ENCODE measurements at places on chromosomes 13 and 19. TPM values are rescaled to one million over a fixed set of nuclear protein-coding genes. Genes with fewer than 3 reads are reported as not detected.

- no peak for DNase-seq
Measured at GRCh38 chr13:113901231-113901630, 37.4 kb upstream of the GAS6 start.

DNA sequence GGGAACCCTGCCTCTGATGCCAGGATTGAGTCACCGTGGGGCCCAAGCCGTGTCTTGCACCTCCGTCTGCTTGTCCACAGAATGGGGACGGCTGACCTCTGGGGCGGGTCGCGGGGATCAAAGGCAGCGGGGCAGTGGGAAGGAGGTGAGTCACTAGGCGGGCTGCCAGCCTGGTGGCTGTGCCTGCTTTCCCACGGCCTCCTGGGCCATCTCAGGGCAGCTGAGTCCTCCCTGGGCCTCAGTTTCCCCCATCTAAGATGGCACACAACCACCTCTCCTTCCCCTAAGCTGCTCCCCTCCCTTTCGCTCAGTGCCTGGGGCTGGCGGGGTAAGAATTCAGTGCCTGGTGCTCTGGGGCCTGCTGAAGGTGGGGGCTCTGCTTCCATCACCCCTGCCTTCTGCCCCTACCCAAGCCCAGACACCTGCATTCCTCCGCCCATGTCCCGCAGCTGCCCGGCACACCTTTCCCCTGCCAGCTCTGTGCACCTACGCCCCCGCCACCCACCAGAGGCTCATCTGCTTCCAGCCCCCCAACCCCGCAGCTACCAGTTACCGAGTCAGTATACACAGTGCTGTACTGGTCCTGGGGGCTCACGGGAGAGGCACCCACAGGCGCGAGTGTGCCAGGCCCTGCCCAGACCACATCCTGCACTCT is 3.5 kb downstream of the MKNK2 start:
- DNase-seq, result no peak

ETFB gene
- 50.4 TPM for polyA plus RNA-seq

DNA sequence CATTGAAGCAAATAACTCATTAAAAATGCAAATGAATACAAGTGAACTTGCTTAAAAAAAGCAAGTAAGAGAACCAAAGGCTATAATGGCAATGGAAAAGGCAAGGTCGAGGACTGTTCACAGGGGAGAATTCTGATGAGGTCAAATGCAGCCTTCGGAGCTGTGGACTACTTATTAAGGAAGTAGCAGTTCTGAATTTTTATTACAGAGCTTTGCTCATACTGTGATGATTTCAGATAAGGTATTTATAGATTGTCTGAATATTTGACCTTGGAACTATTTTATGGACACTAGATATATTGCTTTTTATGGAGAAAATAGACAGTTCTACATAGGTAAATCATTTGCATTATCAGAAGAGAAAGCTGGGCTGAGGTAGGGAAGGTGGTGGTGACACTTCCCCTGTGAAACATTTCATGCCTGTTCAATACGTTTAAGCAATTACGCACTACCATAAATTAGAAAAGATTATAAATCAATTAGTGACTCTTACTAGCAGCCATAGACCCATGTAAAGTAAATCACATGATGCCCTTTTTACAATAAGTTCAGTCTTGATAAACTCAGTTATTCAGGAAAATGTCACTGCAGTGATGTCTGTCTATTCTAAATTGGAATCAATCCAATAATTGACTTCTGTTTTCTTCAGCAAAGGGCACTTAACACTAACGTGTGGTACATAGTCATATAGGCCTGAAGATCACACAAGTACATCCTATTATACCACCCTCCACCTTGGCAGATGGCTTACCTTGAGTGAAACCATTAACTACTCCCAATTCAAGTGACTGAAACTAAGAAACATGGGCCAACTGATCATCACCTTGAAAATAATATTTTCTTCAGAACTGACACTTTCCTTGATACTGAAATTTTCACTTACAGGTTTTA is 260.0 kb downstream of the KLF12 start:
- DNase-seq, result no peak

DNA sequence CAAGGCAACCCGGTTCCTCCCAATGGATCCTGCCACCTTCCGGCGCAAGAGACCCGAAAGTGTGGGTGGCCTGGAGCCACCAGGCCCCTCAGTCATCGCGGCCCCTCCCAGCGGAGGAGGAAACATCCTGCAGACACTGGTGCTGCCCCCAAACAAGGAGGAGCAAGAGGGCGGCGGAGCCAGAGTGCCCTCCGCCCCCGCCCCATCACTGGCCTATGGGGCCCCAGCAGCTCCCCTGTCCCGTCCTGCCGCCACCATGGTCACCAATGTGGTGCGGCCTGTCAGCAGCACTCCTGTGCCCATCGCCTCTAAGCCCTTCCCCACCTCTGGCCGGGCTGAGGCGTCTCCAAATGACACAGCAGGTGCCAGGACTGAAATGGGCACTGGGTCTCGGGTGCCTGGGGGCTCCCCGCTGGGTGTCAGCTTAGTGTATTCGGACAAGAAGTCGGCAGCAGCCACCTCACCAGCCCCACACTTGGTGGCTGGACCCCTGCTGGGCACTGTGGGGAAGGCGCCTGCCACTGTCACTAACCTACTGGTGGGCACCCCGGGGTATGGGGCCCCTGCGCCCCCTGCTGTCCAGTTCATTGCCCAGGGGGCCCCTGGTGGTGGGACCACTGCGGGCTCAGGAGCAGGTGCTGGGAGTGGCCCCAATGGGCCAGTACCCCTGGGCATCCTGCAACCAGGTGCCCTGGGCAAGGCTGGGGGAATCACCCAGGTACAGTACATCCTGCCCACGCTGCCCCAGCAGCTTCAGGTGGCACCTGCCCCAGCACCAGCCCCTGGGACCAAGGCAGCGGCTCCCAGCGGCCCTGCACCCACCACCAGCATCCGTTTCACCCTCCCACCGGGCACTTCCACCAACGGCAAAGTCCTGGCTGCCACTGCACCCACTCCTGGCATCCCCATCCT is 11.2 kb upstream of the PRR19 start:
- DNase-seq, result no peak

KLK3 gene
- 9.4 TPM for polyA plus RNA-seq

DNA sequence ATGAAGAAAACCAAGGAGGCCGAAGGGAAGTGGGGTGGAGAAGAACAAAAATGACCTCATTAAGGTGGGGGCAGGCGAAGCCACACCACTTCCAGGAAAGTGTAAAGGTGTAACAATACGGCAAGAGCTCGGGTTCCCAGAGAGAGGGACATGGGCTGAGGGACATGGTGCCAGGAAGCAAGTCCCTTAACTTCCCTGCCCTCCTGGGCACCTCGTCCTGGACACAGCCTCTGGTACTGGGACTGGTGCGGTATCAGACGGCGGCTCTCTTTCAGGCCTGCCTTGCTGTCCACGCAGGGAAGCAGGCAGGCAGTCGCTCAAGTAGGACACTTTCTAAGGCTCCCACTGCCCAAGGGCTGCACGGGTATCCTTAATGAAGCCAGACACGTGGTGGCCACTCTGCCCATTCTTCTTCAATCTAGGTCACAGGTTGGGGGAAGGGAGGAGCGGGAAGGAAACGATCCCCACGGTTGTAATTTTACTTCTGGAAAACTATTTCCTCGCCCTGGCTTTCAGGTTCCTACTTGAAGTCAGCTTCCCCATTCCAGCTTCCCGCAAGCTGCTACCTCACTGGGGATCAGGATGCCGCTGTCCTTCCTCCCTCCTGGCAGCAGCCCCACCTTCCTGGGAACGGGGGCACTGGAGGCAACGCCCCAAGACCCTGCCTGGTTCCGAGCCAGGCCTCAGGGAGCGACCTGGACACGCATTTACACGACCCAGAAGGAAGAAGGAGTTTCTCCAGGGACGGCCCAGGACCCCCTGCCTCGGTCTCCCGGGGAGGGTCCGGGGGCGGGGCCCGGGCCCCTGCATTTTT is 1.2 kb downstream of the AP3D1 start:
- DNase-seq, result no peak

GRCh38 chr13:47277774-47278173 is 380.9 kb upstream of the HTR2A start:
- no peak for DNase-seq

DNA sequence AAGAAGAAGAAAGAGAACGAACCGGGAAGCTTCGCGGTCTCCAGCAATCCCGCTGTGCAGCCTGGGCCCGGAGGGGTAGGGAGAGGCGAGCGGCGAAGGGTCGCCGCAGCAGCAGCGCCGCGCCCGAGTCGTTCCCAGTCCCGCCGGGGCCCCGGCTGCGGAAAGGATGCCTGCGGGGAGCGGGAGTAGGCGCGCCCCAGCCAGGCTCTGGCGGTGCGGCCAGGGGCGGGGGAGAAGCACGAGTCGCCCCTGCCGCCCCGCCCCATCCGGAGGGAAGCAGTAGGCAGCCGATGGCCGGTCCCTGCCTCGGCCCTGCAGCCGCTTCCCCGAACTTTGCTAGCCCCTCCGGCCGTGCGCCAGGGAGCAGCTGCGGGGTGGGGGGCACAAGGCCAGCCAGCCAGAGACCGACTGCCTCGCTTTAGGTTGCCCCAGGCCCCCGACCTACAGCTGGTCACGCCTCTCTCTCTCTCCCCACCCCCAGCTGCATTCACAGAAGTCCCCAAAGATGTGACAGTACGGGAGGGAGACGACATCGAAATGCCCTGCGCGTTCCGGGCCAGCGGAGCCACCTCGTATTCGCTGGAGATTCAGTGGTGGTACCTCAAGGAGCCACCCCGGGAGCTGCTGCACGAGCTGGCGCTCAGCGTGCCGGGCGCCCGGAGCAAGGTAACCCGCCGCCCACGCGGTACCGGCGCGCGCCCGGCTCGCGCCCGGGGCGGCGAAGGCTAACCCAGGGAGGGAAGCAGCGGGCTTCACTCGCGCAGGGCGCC is 1.1 kb downstream of the VSTM2B start:
- no peak for DNase-seq

DNA sequence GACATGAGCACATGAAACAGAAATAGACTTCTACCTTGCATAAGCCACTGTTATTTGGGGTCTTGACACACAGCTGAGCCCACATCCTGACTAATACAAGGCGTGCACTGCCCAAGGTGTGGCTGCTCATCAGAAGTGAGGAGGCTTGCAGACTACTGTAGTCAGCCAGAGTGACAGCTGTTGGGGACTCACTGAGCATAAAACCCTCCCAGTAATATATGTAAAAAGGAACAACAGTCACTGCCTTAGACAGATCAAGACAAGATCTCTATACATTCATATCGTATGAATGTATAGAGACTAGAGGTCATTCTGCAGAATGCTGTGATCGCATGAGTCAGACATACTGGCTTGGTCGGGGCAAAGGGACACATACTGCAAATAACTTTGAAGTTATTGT is 4.1 kb upstream of the C1QTNF9B start:
- no peak for DNase-seq

GRCh38 chr13:38255600-38255999 is 94.1 kb upstream of the UFM1 start:
- no peak for DNase-seq

- DNase-seq, result no peak
Measured at GRCh38 chr13:26253262-26253786, 605 bp upstream of the CDK8 start.

IGFL2 gene
- polyA plus RNA-seq, result not detected

DNA sequence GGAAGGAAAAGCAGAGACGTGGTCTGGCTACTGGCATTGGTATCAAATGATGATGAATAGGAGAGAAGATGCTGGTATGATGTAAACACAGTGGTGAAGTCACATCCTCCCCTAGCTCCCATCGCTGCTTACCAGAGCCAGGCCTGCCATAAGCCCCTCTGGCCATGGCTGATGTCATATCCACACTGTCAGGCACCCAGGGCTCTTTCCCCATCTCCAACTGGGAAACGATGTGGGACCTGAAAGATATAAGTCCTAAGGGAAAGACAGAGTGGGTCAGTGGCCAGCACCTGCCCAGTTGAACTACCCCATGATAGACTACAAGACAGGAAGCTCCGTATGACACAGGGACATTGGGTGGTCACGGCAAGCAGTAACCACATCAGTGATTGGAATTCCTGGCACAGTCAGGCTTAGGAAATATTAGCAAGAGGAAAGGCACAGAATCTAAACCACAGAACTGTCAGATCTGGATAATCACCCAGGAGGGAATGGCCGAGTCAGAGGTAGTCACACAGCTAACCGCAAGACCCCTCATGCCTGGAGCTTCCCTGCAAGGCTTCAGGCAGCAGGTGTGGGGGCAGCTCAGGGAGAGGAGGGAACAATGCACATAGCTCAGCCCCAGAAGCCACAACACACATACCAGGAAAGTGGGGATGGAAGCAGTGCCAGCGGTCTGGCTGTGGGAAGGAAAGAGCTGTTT is 3.8 kb downstream of the ZNF792 start:
- no peak for DNase-seq

- peak; percentile 69 for DNase-seq
Measured at GRCh38 chr19:58279042-58279924, 528 bp downstream of the ZNF8 start.

GRCh38 chr13:101140936-101141335 is 275.4 kb downstream of the NALCN start:
- DNase-seq, result no peak

MYPOP gene
- polyA plus RNA-seq, result 4.0 TPM

GRCh38 chr19:29445246-29445645 is 80.5 kb upstream of the VSTM2B start:
- DNase-seq, result no peak

ZNF428 gene
- polyA plus RNA-seq, result 41.1 TPM

ZNF548 gene
- 27.2 TPM for polyA plus RNA-seq

RUVBL2 gene
- polyA plus RNA-seq, result 44.3 TPM

GRCh38 chr13:93882086-93882651 is 597.3 kb downstream of the DCT start:
- DNase-seq, result no peak

GRCh38 chr19:58563034-58563573 is 4.7 kb upstream of the UBE2M start:
- no peak for DNase-seq

DNA sequence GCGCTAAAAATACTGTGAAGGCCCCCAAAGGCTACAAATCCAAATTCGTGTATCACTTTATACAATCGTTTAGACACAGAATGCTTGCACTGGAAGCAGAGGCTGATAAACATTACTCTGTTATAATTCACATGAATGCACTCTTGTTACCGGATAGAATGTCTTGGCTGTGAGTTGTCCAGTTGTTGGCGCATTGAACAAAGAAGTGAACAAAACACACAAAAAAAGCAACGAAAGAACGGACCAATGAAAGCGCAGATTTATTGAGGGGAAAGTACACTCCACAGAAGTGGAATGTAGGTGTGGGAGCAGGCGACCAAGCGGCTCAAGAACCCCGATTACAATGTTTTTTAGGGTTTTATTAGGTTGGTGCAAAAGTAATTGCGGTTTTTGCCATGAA is 529 bp upstream of the ZNF418 start:
- no peak for DNase-seq

RNF225 gene
- polyA plus RNA-seq, result not detected

RASGRP4 gene
- not detected for polyA plus RNA-seq

DNA sequence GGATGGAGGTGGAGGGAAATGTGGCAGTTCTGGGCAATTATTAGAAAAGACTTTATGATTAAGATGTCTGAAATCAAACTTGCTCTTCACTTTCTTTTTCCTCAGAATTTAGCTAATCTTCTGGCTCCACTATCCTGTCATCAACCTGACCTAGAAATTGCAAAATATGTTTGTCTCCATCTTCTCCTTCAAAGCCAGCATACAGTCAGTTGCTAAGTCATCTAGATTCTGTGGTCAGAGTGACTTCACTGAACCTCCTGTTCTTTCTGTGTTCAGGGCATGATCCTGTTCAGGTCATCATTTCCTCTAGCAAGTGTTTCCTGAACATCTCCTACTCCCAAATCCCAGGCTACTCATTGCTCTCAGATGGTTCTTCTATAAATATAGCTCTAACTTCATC is 10.8 kb upstream of the CCNA1 start:
- no peak for DNase-seq

POLR2E gene
- polyA plus RNA-seq, result 95.4 TPM

GRCh38 chr13:54185785-54186184 is 1157.2 kb downstream of the OLFM4 start:
- DNase-seq, result no peak

All from muscle of arm (tissue), 14 donors.